ENCODE measurements at places on chromosomes 7 and 10.

- no peaks in the 10 kb centered on the region for H3K36me3 ChIP-seq
- DNase-seq = no peak
- H3K4me1 ChIP-seq = no peaks in the 10 kb centered on the region
Observed at GRCh38 chr10:130015075-130015695, 51.1 kb upstream of the EBF3 start.

- no peaks in the 10 kb centered on the region for H3K36me3 ChIP-seq
- H3K4me1 ChIP-seq = no peaks in the 10 kb centered on the region
- no peaks in the 10 kb centered on the region for H3K27me3 ChIP-seq
- DNase-seq = no peak
- H3K27ac ChIP-seq = no peak overlapping the region
Observed at GRCh38 chr7:157096286-157097055, 42.3 kb upstream of the UBE3C start.

GRCh38 chr7:155426543-155427410, 31.2 kb upstream of the EN2 start:
- H3K27ac ChIP-seq = no peak overlapping the region
- no peak overlapping the region for H3K4me3 ChIP-seq
- DNase-seq = no peak
- H3K36me3 ChIP-seq = no peaks in the 10 kb centered on the region
- no peaks in the 10 kb centered on the region for H3K4me1 ChIP-seq

DNA sequence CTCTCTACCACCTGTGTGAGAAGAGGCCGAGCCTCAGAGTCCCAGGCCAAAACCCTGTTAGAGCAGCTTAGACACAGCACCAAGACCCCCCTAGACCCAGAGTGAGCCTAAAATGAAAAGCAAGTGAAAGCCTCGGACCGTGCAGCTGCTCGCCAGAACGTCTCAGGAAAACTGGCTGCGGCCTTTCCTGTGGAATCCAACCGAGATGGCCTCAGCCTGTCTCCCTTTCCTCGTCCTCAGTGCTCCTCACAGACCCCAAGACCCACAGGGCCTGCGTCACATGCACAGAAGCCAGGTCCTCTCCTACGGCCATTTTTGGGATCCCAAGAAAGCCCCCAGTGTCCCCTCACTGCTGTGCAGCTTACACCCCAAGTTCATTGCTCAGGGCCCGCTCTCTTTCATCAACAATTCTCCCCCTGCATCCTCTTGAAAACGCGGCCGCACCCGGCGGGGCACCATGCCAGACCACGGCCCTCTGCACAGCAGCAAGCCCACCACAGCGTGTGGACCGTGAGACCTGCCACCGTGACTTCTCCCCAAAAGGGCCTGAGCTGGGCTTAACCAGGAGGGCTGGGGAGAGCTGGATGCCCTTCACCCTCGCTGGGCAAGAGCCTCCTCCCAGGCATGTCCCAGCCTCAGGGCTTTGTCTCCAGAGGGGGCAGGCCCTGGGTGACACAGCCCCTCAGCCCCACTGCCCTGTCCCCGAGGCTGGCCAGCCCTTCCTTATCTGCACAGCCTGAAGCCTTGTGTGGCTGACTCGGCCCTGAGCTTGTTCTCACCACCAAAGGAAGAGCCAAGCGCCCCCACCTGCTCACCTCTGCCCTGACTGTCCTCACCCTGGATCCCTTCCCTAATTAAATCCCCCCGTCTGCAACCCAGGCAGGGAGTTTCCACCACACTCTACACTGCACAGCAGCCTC, 142.9 kb downstream of the PTPRN2 start:
- H3K4me3 ChIP-seq = no peak overlapping the region
- no peaks in the 10 kb centered on the region for H3K27me3 ChIP-seq
- no peaks in the 10 kb centered on the region for H3K36me3 ChIP-seq
- H3K27ac ChIP-seq = no peak overlapping the region
- DNase-seq = no peak

- H3K36me3 ChIP-seq = no peaks in the 10 kb centered on the region
- H3K4me3 ChIP-seq = no peak overlapping the region
- H3K27ac ChIP-seq = no peak overlapping the region
- no peaks in the 10 kb centered on the region for H3K4me1 ChIP-seq
- no peak for DNase-seq
- H3K27me3 ChIP-seq = no peaks in the 10 kb centered on the region
Observed at GRCh38 chr10:6320320-6321010, 117.7 kb downstream of the PFKFB3 start.

DNA sequence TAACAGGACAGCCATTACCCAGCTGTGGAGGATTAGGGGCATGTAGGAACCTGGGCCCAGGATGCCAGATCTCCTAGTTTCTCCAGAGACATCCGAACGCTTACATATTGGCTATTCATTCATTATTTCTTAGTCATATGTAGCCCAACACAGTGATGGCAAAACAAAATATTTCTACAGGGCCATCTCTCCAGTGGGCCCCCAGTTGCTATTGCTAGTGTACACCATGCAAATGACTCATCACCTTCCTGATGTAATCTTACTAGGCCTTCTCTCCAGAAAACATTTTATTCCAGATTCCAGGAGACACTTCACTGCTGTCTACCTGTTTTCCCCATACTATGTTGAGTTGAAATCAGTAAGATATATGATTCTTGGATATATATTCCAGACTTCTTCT, 201.7 kb downstream of the PLXDC2 start:
- H3K4me3 ChIP-seq = no peak overlapping the region
- H3K27me3 ChIP-seq = no peaks in the 10 kb centered on the region
- DNase-seq = no peak
- H3K27ac ChIP-seq = no peak overlapping the region
- no peaks in the 10 kb centered on the region for H3K4me1 ChIP-seq
- H3K36me3 ChIP-seq = no peaks in the 10 kb centered on the region

DNA sequence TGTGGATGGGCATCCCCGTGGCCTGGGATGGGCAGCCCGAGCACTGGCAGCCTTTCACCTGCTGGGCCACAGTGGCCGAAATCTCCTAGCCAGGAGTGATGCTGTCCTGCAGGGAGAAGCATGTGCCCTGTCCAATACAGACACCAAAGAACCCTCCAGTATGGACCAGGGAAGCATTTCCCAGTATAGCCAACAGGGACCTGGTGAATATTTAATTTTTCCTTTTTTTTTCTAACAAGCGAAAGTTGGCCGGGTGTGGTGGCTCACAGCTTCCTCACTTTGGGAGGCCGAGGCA, 11.0 kb downstream of the IMPDH1 start:
- no peaks in the 10 kb centered on the region for H3K36me3 ChIP-seq
- no peak for DNase-seq
- no peak overlapping the region for H3K27ac ChIP-seq
- no peak overlapping the region for H3K4me3 ChIP-seq
- no peaks in the 10 kb centered on the region for H3K4me1 ChIP-seq
- no peaks in the 10 kb centered on the region for H3K27me3 ChIP-seq

GRCh38 chr7:30713392-30713791, 31.1 kb upstream of the CRHR2 start:
- DNase-seq = no peak
- no peak overlapping the region for H3K4me3 ChIP-seq
- H3K36me3 ChIP-seq = no peaks in the 10 kb centered on the region
- H3K27me3 ChIP-seq = no peaks in the 10 kb centered on the region
- no peaks in the 10 kb centered on the region for H3K4me1 ChIP-seq

- H3K27ac ChIP-seq = peak overlapping the region; percentile 80
- H3K27me3 ChIP-seq = no peaks in the 10 kb centered on the region
- DNase-seq = no peak
- H3K4me1 ChIP-seq = peaks cover 7% of the 10 kb centered on the region
Observed at GRCh38 chr7:72924386-72924732, 536 bp upstream of the POM121 start.

- H3K27me3 ChIP-seq = no peaks in the 10 kb centered on the region
- H3K36me3 ChIP-seq = no peaks in the 10 kb centered on the region
- no peak overlapping the region for H3K4me3 ChIP-seq
- H3K27ac ChIP-seq = no peak overlapping the region
Observed at GRCh38 chr10:69375307-69376151, 41.2 kb downstream of the TACR2 start.

DNA sequence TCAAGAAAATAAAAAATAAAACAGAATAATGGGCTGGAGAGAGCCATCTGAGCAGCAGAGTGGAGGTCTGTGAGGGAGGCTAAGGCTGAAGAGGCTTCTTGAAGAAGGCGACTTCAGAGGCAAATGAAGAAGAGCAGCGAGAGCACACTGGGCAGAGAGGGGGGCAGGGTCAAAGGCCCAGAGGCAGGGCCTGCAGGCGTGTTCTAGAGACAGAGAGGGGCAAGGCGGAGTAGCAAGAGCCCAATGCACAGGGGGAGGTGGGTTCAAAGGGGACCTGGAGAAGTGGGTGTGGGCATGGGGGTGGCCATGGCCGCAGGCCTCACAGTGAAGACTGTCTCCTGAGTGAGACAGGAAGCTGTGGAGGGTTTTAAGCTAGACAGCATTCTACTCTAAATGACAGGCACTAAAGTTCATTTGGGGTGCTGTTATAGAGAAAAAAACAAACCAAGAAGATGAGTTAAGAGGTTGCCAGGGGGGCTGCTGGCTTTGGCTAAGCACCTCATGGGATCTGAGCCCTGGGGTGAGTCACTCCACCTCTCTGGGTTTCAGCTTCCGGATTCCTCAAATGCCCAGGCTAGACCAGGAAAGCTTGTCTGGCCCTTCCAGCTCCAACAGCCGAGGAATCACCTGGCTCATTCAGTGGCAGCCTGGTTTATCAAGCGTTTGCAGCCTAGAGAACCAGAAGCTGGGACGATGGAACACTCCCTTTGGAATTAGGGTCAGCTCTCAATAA, 81.7 kb downstream of the DLG5 start:
- H3K27me3 ChIP-seq = no peaks in the 10 kb centered on the region
- H3K36me3 ChIP-seq = no peaks in the 10 kb centered on the region
- peaks cover 6% of the 10 kb centered on the region for H3K4me1 ChIP-seq
- H3K4me3 ChIP-seq = no peak overlapping the region

GRCh38 chr10:117346574-117346973, 28.7 kb downstream of the PDZD8 start:
- no peak overlapping the region for H3K4me3 ChIP-seq
- H3K4me1 ChIP-seq = peaks cover 6% of the 10 kb centered on the region
- no peaks in the 10 kb centered on the region for H3K27me3 ChIP-seq
- no peak for DNase-seq
- H3K27ac ChIP-seq = no peak overlapping the region

- no peak overlapping the region for H3K4me3 ChIP-seq
- H3K4me1 ChIP-seq = peaks cover 2% of the 10 kb centered on the region
- H3K27me3 ChIP-seq = no peaks in the 10 kb centered on the region
- DNase-seq = no peak
- no peak overlapping the region for H3K27ac ChIP-seq
Observed at GRCh38 chr10:3619241-3619640, 165.8 kb downstream of the KLF6 start.

DNA sequence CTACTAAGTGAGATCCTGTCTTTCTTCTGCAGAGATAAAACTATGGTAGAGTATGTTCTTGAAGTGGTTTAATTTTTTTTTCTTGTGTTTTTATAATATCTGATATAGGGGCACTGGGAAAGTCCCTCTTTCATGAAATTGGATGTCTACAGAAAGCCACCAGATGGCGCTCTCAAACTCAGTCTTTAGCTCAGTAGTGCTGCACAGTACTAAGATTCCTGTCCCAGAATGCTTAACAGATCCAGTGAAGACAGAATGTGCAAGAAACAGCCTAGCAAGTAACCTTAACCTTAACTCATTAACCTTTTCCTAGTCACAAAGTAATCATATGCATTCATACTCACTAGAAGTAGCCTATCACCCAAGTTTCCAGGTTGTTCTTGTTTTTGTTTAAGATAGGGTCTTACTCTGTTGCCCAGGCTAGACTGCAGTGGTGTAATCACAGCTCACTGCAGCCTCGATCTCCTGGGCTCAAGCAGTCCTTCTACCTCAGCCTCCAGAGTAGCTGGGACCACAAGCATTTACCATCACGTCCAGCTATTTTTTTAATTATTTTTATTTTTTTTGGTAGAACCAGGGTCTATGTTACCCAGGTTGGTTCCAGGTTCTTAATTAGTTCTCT, 56.7 kb downstream of the IDE start:
- H3K27ac ChIP-seq = no peak overlapping the region
- H3K36me3 ChIP-seq = no peaks in the 10 kb centered on the region

DNA sequence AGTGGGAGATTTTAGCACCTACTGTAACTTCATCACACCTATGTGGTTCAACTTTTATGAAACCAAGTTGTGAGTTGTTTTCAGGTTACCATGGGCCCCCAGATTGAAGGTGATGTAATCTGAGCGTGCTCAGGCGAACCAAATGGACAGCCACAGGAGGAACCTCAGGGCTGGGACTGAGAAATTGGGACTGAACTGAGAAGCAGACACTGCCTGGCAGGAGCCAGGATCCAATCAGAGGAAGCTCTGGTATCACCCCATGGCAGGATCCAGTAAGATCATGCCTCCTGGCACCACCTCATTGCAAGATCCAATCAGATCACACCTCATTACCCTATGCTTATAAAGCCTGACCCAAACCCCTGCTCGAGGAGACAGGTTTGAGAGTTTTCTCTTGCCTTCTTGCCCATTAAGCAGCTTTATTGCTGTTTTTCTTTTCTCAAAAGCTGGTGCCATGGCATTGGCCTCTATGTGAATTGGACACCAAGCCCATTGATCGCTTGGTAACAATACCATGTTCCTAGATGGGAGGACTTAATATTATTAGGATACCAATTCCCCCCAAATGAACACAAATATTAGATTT, 43.2 kb upstream of the GDF10 start:
- H3K4me1 ChIP-seq = no peaks in the 10 kb centered on the region
- no peak overlapping the region for H3K27ac ChIP-seq
- DNase-seq = no peak
- H3K36me3 ChIP-seq = no peaks in the 10 kb centered on the region
- no peak overlapping the region for H3K4me3 ChIP-seq

DNA sequence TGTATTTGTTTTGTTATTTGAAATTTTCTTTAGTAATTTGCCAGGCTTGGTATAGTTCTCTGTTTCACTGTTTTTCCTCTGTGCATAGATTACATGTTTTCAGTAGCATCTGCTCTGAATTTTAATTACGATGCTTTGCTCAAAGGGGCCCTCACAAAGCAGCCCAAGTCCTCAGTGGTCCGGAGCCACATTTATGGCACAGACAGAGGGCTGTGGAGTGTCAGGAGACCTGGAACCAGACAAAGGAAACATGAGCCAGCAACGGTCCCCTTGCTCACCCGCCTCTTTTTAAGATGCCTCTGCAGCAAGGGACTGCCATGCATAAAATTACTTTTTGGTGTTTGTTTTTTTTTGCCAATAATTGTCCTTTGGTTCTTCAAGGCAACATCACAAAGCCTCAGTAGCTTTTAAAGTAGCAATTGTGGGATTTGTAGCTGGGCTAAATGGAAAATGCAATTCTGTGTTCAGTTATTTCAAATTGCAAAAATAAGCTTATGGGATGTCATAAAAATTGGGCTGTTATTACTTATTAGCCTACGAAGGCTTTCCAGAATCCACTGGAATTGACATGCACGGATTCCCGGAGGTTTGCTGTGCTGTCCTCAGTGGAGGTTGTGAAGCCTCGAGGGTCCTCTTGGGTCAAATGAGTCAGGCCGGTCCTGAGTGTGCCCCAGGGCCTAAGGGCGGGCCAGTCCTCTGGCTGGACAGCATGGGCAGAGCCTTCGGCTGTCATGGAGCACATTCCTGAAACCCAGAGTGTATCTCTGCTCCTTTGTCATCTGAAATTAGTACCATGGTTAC, 422.8 kb downstream of the GLRX3 start:
- no peaks in the 10 kb centered on the region for H3K36me3 ChIP-seq
- DNase-seq = no peak
- no peaks in the 10 kb centered on the region for H3K27me3 ChIP-seq
- no peak overlapping the region for H3K4me3 ChIP-seq
- H3K4me1 ChIP-seq = no peaks in the 10 kb centered on the region

GRCh38 chr10:8380833-8381496, 326.5 kb downstream of the GATA3 start:
- no peaks in the 10 kb centered on the region for H3K27me3 ChIP-seq
- no peak overlapping the region for H3K27ac ChIP-seq
- H3K36me3 ChIP-seq = no peaks in the 10 kb centered on the region
- H3K4me3 ChIP-seq = no peak overlapping the region
- no peaks in the 10 kb centered on the region for H3K4me1 ChIP-seq
